Non-pigmented ciliary epithelial cell (primary cell): ENCODE measurements at places on chromosomes 7 and 10.

- no peak for DNase-seq
Measured at GRCh38 chr7:40697653-40698052, 562.8 kb downstream of the SUGCT start.

DNA sequence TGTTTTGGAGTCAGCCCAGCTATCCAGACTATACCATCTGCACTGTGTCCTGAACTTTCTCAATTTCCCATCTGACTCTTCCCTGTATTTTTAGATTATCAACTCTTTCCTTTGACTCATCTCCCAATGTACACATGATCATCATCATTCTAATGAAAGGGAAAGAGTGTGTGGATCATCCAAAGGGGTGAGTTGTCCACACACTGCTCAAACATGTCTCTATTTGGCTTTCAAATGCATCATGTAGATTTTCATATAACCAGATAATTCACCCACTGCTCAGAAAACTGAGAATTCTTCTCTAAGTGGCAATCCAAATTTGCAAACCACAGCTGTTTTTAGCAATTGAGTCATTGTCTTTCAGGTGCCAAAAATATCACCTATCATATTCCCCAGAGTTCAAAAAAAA, 190.2 kb upstream of the HPS1 start:
- DNase-seq: no peak

- DNase-seq: no peak
Measured at GRCh38 chr10:43862756-43863155, 214.1 kb upstream of the ZNF32 start.

GRCh38 chr7:142571581-142571980, 177.7 kb upstream of the PRSS1 start:
- no peak for DNase-seq

- no peak for DNase-seq
Measured at GRCh38 chr7:123346766-123347165, 147.0 kb upstream of the SLC13A1 start.

DNA sequence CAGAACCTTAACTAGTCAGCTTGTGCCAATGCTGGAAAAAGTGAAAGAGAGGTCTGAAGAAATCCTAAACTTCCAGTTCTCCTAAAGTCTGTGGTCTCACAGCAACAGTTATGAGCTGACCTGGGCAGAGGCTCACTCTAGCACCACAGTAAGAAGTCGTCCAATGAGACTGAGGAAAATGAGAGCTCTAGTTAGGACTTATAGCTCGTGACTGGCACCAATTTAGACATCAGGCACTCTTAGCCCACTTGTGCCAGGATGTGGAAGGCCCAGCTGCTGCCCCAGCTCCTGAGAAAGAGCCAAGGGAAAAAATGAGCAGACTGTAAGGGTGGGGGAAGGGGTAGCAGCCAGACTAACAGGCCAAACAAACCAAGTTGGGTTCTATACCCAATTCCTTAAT, 7.6 kb downstream of the MMS19 start:
- no peak for DNase-seq

DNA sequence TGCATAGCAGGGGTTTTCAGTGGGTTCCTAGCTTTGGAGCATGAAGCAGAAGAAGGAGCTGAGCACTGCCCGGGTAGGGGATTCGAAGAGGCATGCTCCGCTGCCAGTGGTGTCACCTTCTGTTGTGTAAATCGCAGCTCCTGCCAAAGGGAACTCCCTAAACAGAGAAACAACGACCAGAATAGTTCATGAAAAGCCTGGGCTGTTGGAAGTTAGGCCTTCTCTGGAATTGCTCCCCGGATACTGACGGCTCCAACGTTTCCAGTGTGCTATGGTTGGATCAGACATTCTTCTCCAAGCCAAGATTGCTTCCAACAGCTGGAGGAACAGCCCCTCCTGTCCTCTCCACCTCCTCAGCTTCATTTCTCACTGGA, 546.0 kb upstream of the FZD8 start:
- DNase-seq: no peak

GRCh38 chr10:49502358-49502757, 36.6 kb downstream of the ERCC6 start:
- no peak for DNase-seq

DNA sequence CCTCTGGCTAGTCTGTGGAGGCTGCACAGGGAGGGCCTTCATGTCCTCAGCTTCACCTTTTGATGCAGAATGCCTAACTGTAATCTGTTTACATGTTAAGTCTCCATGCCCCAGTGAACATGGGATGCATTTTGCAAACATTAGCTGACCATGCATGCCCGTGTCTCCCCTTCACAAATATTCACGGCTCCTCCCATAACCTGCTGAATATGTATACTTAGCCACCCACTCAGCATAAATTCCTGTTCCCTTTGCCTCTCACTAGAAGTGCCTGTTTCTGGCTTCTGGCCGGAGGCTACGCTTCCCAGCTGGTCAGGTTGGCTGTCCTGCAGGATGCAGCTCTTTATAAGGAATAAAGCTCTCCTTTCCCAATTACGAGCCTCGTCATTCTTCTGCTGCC, 552.7 kb downstream of the DNAJB6 start:
- DNase-seq: no peak

GRCh38 chr7:29642494-29643155, 79.0 kb downstream of the PRR15 start:
- no peak for DNase-seq

DNA sequence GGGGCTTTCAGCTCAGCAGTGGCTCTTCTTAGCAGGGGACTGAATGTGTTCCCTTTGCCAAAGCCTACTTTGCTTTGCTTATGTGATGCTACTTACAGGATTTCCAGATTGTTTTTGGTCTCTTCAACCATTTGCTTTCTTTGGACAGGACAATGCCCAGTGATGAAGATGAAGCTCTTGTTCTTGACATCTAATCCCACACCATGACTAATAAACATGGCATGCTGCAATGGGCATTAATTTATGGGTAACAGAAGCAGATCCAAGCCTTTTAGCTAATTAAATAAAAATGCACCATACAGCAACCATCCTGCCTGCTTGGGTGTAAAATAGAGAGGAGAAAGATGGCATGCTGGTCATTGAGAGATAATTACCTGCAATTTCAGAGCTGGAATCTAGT, 175.5 kb upstream of the ITGB1 start:
- DNase-seq: no peak

GRCh38 chr7:1076184-1077072, 11.5 kb upstream of the GPER1 start:
- DNase-seq: no peak

GRCh38 chr10:59843748-59844147, 62.6 kb downstream of the CCDC6 start:
- no peak for DNase-seq

GRCh38 chr7:40922316-40922670, 780.6 kb downstream of the INHBA start:
- DNase-seq: peak; percentile 47

- DNase-seq: no peak
Measured at GRCh38 chr10:121695731-121696464, 97.7 kb upstream of the FGFR2 start.

GRCh38 chr10:17375936-17376584, 78.3 kb downstream of the ST8SIA6 start:
- no peak for DNase-seq

DNA sequence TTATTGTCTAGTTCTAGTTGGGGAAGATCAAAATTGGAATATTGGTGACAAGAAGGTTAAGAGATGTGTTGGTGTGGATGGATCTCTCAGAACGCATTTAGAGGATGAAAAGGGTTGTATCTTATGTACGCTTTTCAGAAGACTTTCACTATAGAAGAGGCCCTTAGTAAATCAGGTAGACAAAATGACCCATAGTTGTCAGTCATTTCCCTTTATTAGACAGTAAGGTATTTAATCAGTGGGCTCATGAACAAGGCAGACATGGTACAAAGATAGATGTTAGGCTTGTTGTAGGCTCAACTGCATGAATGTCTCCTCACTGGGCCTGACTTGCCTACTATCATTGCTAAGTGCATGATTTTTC, 359.2 kb downstream of the PHF14 start:
- no peak for DNase-seq

DNA sequence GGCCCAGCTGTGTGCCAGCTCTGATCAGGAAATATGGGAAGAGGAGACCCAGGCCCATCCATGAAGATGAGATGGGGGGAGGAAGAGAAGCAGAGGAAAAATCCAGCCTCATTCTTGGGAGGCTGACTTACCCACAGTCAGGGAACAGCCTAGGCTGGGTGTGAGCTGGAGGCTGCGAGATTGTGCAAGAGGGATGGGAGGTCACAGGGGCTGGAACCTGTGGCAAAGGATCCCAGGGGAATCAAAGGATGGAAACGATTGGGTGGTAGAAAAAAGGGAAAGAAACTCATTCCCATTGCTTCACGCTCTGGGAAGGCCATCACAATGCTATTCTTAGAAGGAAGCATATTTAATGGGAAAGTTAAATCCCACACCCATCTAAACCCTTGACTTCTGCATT, 26.7 kb upstream of the CRHR2 start:
- no peak for DNase-seq

GRCh38 chr7:109456116-109456515, 886.4 kb downstream of the DNAJB9 start:
- DNase-seq: no peak

- DNase-seq: no peak
Measured at GRCh38 chr7:49822856-49823255, 49.4 kb downstream of the VWC2 start.

GRCh38 chr7:46886669-46887374, 695.1 kb downstream of the TNS3 start:
- no peak for DNase-seq

DNA sequence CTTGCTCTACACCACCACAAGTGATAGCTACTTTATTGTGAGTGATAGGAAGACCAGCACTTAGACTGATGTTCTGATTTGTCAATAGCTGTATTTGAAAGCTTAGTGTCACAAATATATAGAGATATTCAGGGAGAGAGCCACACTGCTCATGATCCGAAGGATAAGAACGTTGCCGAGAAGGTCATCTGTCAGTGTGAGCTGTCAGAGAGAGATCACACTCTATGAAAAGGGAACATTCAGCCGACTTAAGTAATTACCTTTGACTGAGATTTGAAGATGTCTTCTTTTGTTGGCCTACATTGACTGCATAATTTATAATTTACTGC, 322.6 kb downstream of the TFEC start:
- no peak for DNase-seq

GRCh38 chr7:115299397-115300037, 377.6 kb downstream of the MDFIC start:
- DNase-seq: no peak

GRCh38 chr10:103776878-103777591, 78.3 kb downstream of the SH3PXD2A start:
- DNase-seq: no peak

DNA sequence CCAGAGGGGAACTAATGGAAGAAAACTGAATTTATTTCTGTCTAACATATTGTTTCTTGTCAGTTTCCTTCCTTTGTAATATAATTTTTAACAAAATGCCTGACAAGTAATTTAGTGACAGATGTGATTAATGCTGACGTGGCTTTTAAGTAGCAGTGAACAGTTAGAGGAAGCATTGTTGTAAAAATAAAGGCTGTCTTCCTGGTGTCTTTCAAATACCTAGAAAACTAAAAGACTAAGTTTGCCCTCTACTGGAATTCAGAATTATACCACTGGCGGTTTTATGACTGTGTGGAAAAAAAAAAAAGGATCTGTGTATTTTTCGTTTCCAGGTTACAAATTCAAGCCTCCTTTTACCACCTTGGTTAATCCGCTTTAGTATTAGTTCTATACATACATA, 217.1 kb upstream of the DPP6 start:
- DNase-seq: no peak

DNA sequence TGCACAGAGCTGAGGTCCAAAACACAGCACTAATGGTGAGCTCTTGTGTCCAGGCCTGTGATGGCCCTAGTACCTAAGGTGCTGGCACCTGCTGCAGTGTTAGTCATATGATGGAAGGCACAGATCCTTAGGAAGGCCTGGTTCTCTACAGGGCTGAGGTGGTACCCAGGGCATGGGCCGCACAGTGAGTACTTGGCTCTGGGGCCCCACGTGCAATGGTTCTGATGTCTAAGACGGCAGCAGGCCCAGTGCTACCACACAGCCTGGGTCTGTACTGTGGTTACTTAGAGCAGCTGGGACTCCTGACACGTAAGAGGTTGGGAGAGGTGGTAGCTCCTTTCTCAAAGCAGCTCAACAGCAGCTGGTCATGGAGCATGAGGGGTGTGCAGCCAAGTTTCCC, 70.6 kb upstream of the MAGI2 start:
- no peak for DNase-seq

DNA sequence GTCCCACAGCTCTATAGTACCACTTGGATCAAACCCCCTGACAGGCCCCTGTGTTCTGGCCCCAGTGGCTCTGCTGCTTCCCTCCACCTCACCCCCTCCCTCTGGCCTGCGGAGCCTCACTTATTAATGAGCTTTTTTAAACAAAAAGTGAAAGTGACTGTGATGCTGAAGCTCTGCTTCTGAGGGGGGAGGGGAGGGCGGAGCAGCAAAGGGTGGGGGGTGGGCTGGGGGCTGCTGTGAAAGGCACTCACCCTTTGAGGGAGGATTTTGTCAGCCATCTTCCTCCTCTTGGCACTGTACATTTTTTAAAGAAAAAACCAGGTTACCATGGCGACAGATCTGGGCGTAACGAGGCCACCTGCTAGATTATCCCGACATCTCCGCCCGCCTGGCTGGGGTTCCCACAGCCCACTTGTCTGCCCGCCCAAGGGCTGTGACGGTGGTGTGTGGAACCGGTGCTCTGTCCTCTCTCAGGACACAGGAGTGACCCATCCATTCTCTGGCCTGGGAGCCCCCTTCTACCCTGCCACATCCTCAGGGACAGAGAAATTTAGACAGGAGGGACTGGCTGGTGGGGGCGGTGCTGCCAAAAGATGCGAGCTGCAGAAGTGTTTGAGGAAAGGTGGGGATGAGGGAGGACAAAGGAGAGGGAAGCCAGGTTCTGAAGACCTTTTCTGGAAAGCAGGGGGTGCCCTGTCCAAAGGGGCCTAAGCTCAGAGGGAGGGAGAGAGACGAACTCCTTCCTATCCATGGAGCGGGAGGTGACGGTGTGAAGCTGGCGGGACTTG, 4.9 kb downstream of the SMARCD3 start:
- DNase-seq: no peak

DNA sequence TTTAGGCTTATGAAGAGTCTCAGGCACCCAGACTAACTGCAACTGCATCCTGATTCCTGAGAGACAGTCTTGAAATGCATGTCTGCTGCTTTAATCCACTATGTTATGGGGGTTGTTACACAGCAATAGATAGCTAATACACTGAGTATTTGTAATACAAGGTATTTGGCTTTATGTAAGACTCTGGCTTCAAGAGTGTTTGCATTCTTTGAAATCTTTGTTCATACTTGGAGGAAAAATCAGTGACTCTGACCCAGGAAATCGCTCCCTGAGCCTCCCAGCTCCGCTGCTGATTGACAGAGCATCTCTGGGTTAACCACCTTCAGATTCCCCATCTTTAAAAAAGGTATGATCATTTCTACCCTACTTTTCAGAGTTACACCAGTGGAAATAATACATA, 133.9 kb downstream of the MTPAP start:
- DNase-seq: no peak

- no peak for DNase-seq
Measured at GRCh38 chr10:104099941-104100340, 14.3 kb upstream of the COL17A1 start.
